Dermis blood vessel endothelial cell (primary cell): ENCODE measurements at places on chromosomes 3 and 15.

DNA sequence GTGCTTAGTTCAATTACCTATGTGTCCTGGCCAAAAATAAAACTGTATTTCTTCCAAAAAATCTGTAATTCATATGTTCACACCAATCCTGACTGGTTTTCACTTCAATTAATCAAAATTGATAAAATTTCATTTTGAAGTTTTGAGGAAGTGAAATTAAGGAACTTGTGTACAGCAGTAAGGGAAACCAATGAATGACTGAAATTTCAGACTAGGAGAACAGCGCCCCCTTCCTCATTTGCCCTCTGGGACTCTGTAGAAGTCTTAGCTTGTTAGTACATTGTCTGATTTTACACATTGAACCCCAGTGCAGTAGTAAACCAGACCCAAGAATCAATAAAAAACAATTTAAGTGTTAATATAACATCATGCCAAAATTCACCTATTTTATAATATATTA lies 495.3 kb upstream of the AGTR1 start:
- no peak for DNase-seq

DNA sequence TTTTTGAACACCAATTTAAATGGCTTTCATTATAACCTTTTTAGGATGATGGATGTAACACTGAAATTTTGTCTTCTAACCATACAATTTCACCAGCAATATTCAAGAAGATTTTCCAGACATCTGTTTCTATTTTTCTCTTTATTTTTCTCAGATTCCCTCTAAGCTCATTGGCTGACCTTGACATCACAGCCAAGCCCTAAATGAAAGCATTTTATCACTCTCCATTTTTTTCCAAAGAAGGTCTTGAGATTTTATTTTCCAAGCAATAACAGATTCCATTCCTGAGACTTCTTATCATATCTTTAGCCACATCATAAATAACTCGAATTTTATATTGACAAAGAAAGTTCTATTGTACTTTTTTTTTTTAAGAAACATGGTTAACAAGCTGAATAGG lies 392.6 kb upstream of the THBS1 start:
- no peak for DNase-seq

GRCh38 chr3:193344486-193344885 lies 34.1 kb downstream of the ATP13A5 start:
- no peak for DNase-seq

- no peak for DNase-seq
Measured at GRCh38 chr15:75212200-75212858, 10.6 kb downstream of the C15orf39 start.

- no peak for DNase-seq
Measured at GRCh38 chr15:69049976-69050375, 35.5 kb downstream of the NOX5 start.

DNA sequence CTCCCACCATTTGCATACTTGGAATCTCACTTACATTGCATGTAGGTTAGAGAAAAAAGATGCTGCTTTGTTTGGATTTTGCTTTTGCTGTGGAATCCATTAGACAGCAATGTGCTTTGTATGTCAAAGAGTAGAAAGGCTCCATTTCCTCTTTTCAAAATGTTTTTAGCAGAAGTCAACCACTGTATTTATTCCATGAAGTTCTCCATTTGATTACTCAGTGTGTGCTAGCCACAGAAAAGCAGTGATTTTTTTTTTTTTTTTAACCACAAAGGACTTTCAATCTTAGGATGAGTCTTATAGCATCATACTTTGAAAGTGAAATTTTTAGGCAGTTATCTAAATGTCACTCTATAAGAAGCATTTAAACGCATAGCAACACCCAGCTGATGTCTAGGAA lies 285.0 kb upstream of the ADAMTS9 start:
- DNase-seq, result no peak

- DNase-seq, result no peak
Measured at GRCh38 chr3:83230841-83231240, 1469.4 kb upstream of the GBE1 start.

GRCh38 chr15:99409097-99409473 lies 156.7 kb upstream of the MEF2A start:
- peak; percentile 75 for DNase-seq

- DNase-seq, result no peak
Measured at GRCh38 chr3:169344465-169344864, 319.0 kb downstream of the MECOM start.

- DNase-seq, result no peak
Measured at GRCh38 chr15:27884726-27885125, 214.4 kb downstream of the OCA2 start.

GRCh38 chr3:142888099-142888480 lies 793 bp downstream of the PCOLCE2 start:
- no peak for DNase-seq

GRCh38 chr3:139310474-139310933 lies 33.3 kb upstream of the MRPS22 start:
- no peak for DNase-seq

GRCh38 chr15:47407692-47408091 lies 309.6 kb upstream of the SEMA6D start:
- DNase-seq, result no peak

- DNase-seq, result peak; percentile 77
Measured at GRCh38 chr15:60392601-60392985, 5.2 kb downstream of the ANXA2 start.

GRCh38 chr15:63990454-63990853 lies 55.8 kb downstream of the DAPK2 start:
- no peak for DNase-seq

- no peak for DNase-seq
Measured at GRCh38 chr3:64634417-64634816, 53.4 kb downstream of the ADAMTS9 start.

GRCh38 chr15:74179983-74180880 lies 6.7 kb downstream of the ISLR start:
- peak; percentile 58 for DNase-seq

- DNase-seq, result no peak
Measured at GRCh38 chr3:134075846-134076245, 46.1 kb upstream of the SLCO2A1 start.

DNA sequence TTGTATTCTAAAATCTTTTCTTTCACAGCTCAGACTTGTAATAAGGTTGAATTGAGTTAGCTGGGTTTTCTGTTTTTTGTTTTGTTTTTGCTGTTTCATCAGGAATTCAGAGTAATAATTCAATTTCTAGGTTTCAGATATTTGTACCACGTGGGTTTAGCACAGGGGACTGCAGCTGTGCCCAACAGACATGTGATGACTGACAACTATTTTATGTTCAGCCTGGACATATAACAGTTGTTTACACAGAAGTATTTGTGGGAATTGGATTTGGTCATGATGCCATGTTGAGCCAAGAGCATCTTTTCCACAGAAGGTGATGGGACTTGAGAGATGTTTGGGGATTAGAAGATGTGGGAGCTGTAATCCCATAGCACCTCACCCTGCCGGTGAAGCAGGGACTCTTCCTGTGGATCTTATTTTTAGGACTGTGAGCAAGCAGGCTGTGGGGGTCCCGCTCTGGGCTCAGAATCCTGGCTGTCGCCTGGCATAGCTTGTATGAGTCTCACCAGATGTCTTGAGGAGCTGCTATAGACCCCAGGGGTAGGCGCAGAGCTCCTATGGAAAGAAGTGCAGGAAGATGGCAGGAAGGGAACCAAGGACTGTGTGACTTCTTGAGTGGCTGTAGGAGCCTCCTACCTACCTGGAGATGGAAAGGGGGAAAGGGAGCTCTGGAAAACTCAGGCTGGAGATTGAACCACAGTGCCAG lies 23.7 kb downstream of the PXYLP1 start:
- DNase-seq, result no peak

DNA sequence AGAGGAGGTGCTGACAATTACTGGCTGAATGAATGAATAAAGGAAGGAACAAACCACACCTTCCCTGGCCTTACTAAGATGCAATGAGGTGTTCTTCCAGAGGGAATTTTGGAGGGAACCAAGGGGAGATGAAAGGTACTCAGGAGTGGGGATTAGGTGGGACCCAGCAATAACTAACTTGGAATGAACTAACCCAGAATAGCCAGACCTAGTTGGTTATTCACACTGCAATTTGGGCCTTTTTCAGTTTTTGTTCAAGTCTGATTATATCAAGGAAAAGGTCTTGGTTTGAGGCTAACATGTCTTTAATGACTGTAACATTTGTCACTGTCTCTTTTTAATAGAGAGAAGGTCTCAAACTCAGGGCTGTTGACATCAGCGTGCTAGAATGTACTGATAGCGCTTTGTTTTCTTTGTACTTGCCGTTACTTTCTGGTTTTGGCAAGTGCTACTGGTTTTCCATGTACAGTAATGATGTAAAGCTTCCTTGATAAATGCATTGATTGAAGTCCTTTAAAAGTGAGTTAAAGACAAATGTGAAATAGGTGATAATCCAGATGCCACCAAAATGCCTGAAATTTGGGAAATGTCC lies 3.2 kb upstream of the PLXND1 start:
- peak; percentile 78 for DNase-seq

DNA sequence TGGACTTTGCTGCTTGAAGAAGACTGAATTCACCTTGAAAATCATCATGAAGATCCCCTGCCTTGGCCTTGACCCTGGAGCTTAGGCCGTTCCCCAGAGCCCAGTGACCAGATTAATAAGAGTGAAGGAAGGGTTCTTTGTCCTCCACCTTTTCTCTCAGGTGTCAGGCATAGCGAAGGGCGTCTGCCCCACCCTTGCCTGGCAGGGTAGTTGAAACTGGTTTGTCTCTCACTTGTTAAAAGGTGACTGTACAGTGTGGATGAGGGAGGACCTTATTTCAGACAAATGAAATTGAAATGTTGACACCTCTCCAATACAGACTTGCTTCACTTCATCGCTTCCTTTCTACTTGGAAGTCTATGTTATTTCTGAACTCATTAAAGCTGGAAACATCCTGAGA lies 223.7 kb upstream of the BHLHE40 start:
- DNase-seq, result no peak

GRCh38 chr15:39444735-39445470 lies 136.0 kb upstream of the THBS1 start:
- DNase-seq, result no peak

DNA sequence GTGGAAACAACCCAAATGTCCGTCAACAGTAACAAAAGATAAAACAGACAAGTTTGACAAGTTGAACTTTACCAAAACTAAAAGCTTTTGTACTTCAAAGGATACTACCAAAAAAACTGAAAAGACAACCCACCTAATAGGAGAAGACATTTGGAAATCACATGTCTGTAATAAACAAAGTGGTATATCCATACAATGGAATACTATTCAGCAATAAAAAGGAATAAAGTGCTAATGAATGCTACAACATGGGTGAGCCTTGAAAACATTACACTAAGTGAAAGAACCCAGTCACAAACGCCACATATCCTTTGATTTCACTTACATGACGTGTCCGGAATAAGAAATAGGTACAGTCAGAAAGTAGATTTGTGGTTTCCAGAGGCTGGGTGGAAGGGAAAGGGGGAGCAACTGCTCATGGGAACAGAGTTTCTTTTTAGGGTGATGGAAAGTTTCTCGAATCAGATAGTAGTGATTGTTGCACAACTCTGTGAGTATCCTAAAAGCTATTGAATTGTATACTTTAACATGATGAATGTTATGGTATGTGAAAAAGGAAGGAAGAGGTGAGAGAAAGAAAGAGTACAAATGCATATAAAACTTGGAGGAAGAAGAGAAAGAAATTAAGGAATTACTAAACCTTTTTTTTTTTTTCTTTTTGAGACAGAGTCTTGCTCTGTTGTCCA lies 72.7 kb upstream of the ABHD2 start:
- no peak for DNase-seq

DNA sequence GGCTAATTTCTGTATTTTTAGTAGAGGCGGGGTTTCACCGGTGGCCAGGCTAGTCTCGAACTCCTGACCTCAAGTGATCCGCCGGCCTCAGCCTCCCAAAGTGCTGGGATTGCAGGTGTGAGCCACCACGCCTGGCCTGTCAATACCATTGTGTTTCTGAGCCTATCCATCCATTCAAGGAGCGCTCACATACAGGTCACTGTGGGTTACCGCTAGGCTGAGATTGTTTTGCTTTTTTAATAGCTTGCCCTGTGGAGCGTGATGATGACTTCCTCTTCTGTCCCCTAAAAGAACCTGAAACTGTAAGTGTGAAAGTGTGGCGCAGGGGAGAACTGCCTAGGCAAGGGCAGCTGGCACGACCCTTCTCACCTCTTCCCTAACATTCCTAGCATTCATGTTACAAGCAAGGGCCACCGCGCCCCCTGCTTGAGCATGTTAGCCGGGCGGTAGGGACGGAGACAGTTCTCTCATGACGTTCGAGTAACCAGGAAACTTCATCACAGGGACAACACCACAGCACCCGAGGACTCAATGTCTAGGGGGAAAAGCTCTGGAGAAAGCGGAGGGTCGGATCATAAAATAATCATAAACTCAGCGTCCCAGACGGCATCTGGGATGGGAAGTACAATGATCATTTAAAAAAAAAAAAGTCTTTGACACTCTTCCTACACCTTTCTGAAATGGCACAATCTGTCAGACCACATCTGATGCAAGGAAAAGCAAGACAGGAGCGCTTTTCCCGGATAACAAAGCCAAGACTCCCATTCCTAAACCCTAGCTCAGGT lies 790 bp downstream of the LAMP3 start:
- peak; percentile 56 for DNase-seq

DNA sequence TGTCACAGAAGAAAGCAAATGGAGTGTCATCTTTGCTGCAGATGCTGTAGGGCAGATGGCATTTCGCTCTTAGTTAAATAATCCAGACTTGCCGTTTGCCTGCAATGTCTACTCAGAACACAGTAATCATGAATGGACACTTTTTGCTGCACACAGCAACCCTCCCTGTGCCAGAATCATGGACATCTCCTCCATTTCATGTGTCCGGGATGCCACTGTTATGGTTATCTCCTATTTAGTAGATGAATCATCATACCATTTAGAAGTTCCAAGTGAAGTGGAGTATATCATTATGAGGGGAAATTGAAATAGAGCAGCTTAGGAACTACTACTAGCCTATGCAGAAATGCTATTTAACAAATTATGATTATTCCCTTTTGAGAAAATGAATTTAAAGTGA lies 118.5 kb downstream of the DUT start:
- no peak for DNase-seq

GRCh38 chr15:41585127-41586047 lies 26.4 kb downstream of the TYRO3 start:
- DNase-seq, result peak; percentile 62
